GM23248 (cell line): ENCODE measurements at places on chromosomes 2 and 18. TPM values are rescaled to one million over a fixed set of nuclear protein-coding genes. Genes with fewer than 3 reads are reported as not detected.

- no peak overlapping the region for H3K4me3 ChIP-seq
- H3K27ac ChIP-seq: no peak overlapping the region
- no peaks in the 10 kb centered on the region for H3K36me3 ChIP-seq
- no peak for DNase-seq
These were observed 33.3 kb downstream of the DSEL start for GRCh38 chr18:67483237-67483636.

Gene AMER3
- not detected in 2 replicates for total RNA-seq

Gene LINC00305
- not detected in 2 replicates for total RNA-seq

Gene SP100
- 73.5 and 75.8 TPM in 2 replicates for total RNA-seq
